ENCODE measurements at places on chromosomes 3 and 15. TPM values are rescaled to one million over a fixed set of nuclear protein-coding genes. Genes with fewer than 3 reads are reported as not detected.

Gene GRAMD1C
- total RNA-seq = 10.7 TPM

DNA sequence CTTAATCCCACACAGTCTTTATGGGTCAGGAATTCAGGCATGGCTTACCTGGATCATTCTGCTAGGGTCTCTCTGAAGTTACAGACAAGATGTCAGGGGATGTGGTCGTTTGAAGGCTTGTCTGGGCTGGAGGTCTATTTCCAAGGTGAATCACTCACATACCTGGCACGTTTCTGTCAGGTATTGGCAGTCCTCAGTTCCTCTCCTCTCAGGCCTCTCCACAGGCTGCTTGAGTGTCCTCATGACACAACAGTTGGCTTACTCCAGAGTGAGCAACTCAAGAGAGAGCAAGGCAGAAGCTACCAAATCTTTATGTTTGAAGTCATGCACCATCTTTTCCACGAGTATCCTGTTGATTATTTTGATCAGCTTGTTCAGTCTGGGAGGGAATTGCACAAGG is 43.9 kb upstream of the PARP14 start:
- DNase-seq = no peak

GRCh38 chr3:174243171-174243570 is 616.0 kb upstream of the NAALADL2 start:
- no peak for DNase-seq

Gene CCDC39
- 3.3 TPM for total RNA-seq

DNA sequence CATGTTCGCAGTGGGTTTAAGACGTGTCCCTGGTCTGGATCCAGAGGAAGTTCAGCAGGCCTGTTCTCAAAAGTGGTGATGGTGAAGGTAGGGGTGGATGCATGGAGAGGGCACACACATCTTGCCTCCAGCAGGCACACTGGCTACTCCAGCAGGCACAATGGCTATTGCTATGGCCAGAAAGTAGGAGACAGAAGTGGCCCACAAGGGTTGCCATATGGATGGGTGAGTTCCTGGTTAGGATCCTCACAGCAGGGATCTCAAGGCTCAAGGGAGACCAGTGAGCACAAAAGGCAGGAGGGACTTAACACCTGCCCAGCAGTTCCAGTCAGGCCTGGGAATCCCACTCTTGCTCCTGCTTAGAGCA is 107.9 kb downstream of the LRIG1 start:
- DNase-seq = no peak

Gene TIPIN
- total RNA-seq = 28.9 TPM

DNA sequence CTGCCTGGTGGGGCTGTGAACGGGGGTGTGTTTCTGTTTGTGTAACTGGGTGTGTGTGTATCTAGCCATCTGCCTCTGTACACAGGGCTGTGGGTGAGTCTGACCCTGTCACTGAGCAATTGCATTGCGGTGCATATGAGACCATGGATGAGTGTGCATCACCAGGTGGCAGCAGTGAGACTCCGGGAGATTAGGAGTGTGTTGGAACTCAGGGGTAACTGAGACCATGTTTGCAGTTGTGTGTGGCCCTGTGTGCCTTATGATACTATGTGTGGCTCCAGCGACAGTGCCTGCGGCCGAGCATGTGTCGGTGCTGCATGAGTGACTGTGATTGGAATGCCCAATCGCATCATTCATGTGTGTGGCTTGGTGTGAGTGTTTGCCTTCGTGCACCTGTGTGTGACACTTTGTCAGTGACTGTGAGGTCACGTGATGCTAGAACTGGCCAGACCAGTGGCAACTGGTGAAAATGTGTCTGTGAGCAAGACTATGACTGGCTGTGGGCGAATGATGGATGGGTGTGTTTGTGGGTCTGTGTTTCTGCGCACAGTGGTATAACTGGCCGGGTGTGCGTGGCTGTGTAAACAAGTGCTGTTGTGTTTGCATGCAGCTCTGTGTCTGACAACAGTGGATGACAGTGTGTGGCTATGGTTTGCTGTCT is 14.0 kb downstream of the VILL start:
- peak; percentile 72 for DNase-seq

Gene GPR171
- not detected for total RNA-seq

DNA sequence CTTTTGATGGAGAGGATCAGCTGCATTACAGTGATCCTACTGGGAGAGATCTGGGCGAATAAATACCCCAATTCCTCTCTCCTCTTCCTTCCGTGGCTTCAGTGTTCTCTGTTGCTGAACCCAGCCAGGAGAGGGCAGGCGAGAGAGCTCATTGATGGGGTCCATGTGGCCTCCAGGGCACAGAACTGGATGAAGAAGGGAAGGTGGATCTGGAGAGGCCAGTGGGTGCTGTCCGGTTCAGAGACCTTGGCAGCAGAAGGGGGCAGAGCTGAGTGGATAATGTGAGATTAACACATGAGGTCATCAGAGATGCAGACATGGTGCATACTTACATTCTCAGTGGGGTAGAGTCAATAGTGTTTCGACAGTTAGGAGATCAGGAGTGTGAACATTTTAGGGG is 193.6 kb downstream of the CLSTN2 start:
- peak; percentile 67 for DNase-seq

Gene ITIH1
- total RNA-seq = not detected

- DNase-seq = no peak
These were observed 27.6 kb upstream of the VEPH1 start for GRCh38 chr3:157530637-157531300.

DNA sequence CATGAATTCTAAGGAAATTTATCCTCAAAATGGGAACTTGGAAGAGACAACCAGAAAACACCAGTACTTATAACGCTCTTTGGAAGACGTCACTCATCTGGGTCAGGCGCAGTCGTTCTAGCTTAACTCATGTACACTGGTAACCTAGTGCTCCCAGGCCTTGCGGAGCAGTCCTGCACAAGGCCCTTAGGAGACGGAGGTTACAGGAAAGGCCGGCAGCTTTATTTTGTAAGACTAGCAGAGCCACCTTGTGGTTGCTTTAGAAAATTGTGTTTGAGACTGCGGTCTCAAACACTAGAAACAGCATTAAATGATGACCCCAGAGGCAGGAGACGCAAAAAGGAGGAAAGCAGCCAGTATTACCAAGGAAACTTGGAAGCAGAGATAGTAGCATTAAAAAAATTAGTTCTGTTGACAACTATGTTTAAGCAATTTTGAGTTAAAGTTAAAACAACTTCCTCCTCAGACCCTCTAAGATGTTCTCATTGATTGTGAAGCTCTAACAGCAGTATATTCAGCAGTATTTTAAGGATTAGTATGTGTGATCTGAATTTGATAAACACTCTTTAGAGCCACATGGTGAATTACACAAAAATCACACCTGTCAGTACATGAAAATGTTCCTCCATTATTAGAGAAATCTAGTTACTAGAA is 141.9 kb upstream of the C2CD4B start:
- DNase-seq = peak; percentile 91

DNA sequence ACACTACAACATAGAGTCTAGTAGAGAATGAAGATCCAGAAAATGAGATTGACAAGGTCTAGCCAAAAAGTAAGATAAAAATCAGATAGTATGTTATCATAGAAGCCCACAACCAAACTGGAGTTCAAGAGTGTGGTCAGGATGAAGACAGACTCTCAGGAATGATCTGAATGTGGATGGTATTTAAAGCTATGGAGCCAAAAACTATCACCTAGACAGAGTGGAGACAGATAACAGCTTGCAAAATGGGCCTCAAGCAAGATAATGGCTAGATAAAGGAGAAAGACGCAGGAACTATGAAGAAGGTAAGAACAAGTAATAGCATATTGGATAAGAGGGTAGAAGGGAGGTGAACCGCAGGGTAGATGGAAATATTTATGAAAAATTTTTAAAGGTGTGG is 35.4 kb downstream of the ZMAT3 start:
- DNase-seq = no peak

Gene RBMS3
- total RNA-seq = 0.65 TPM

Gene DZIP1L
- total RNA-seq = 10.4 TPM

Gene HTR3E
- not detected for total RNA-seq

Gene HAPLN3
- total RNA-seq = 9.5 TPM

Gene COL7A1
- total RNA-seq = 3.0 TPM

- DNase-seq = no peak
These were observed 41.4 kb downstream of the OSTN start for GRCh38 chr3:191240486-191240885.

Gene HCLS1
- not detected for total RNA-seq

Gene CNTN6
- 2.2 TPM for total RNA-seq

Gene SLC22A14
- total RNA-seq = not detected

DNA sequence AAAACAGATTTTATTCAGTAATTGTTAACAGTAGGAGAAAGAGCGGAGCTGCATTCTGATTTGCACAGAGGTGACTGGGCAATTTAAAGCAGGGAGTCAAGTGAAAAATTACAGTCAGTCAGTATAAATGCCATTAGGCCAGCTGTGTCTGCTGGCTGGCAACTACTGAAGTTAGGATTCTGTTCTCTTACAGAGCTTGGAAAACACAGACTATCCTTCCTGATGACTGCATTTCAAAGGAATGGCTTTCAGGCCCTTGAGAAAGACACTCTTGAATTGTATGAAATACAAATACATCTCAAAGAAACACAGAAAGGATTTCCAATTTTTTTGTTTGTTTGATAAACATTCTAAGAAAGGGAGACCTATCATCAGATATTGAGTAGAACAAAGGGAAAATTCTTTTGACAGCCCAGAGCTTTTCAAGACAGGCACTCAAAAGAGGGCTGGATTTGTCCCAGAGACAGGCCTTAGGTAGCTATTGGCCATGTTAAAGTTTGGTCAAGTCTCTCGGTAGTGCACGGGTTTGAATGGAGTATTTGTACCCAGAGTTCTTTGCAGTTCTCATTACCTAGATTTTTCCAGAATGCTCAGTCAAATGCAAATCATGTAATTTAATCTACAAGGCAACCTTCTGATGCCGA is 551.2 kb upstream of the CCDC54 start:
- peak; percentile 13 for DNase-seq

Gene SUSD5
- 3.1 TPM for total RNA-seq

- no peak for DNase-seq
These were observed 158.1 kb upstream of the CTDSPL start for GRCh38 chr3:37703626-37704025.

Gene CDHR4
- 0.12 TPM for total RNA-seq

GRCh38 chr15:68380456-68380855 is 51.5 kb downstream of the ITGA11 start:
- DNase-seq = no peak

GRCh38 chr15:68578980-68579935 is at the start of gene CORO2B:
Gene CORO2B, plus strand, starts transcription at chr15:68578993. Its CDS starts 270 bp downstream, at chr15:68579263.
- DNase-seq = peak; percentile 77

DNA sequence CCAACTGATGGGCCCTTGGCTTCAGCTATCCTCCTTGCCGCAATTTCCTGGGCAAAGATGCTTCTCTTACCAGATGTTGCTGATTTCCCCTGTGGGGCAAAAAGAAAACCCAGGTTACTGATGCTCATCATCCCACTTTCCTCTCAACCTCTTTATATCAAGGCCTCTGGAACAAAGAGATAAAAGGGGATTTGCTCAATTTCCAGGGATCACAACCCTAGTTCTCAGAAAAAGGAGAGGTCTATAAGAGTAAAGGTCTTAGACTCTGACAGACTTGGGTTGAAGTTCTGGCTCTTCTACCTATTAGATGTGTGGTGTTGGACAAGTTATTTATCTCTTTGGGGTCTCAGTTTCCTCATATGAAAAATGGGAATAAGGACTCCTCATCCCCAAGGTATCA is 8.5 kb downstream of the RPAP1 start:
- DNase-seq = no peak

Gene DNAJC13
- 35.7 TPM for total RNA-seq

Gene HYAL1
- 3.0 TPM for total RNA-seq

- DNase-seq = peak; percentile 71
These were observed 8.2 kb downstream of the PRKCD start for GRCh38 chr3:53169045-53169831.

DNA sequence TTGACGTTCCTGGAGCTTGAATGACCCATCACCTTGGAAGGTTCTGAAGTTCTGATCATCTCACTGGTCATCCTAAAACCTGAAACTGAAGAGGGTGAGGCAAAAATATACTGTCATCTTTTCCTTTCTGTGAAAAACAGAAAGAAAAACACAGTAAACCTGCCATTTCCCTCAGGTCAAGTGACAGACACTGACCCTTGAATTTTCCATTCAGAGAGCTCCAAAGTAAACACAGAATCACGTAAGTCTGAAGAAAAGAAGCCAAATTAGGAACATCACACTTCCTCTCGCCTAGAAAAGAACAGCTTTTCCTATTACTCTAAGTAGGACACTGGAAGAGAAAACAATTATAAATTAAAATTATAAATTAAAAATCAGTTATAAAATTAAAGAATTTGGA is 78.7 kb upstream of the TGFBR2 start:
- DNase-seq = no peak

DNA sequence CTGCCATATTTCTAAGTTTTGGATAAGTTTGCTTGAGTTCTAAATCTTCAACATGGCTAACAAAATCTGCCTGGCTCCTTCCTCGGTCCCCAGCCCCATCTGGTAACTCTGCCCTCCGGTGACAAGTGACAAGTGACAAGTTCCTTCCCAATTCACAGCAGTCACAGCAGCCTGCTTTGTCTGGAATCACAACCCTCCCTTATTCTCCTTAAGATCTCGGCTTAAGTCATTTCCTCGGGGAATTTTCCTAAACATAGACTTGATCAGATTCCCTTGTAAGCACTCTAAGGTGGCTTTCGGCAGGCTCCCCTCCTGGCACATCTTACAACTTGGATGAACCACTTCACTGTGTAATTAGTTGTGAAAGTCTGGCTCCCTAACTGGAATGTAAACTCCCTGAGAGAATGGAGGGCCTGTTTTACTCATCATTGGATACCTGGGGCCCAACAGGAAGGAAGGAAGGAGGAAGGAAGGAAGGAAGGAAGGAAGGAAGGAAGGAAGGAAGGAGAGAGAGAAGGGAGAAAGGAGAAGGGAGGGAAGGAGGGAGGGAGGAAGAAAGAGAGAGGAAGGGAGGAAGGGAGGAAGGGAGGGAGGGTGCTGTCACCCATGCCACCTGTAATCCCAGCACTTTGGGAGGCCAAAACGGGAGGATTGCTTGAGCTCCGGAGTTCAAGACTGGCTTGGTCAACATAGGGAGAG is 126.4 kb downstream of the SHQ1 start:
- DNase-seq = peak; percentile 22

- no peak for DNase-seq
These were observed 196.2 kb downstream of the CHST2 start for GRCh38 chr3:143315766-143316165.

Gene MDFIC2
- not detected for total RNA-seq

DNA sequence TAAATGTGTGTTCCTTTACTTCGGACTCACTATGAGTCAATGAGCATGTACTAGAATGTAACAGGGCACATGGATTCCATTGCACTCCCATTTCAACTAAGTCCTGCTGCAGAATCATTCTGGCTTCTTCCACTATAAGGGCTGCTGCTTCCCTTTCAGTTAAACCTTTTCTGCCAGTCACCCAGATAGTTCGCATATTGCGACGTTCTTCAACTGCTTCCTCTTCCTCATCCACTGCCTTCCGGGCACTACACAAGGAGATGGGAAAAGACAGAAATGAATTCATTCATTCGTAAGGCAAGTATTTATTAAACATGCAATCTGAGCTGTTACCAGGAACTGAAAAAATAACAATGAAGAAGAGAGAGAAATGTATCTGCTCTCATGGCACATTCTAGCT is 55.6 kb downstream of the POLQ start:
- DNase-seq = no peak

GRCh38 chr15:62756326-62756994 is 286.1 kb upstream of the TPM1 start:
- DNase-seq = no peak

Gene SLC28A1
- not detected for total RNA-seq

Data from neural progenitor cell (in vitro differentiated cells).